ENCODE measurements at places on chromosomes 3 and 15.

GRCh38 chr3:8784676-8785435 is 15.4 kb upstream of the OXTR start:
- DNase-seq, result no peak

DNA sequence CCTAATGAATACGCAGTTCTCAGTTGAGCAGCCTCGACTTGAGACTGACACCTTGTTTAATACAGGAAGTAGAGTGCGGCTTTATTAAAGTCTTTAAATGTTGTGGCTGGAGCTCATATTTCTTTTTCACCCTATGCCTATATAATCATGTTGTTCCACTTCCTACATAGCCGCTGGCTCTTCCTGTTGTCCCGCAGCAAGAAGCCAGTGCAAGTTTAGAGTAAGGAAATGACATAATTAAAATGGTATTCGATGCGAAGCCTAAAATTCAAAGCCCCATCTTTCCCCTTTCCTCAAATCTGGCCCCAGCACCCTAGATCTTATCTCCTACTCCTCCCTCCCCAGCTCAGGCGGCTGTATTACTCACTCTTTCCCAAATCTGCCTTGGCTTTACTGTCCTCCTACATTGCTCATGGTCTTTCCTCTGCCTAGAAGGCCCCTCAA is 7.5 kb upstream of the PHLDB2 start:
- peak; percentile 89 for DNase-seq

DNA sequence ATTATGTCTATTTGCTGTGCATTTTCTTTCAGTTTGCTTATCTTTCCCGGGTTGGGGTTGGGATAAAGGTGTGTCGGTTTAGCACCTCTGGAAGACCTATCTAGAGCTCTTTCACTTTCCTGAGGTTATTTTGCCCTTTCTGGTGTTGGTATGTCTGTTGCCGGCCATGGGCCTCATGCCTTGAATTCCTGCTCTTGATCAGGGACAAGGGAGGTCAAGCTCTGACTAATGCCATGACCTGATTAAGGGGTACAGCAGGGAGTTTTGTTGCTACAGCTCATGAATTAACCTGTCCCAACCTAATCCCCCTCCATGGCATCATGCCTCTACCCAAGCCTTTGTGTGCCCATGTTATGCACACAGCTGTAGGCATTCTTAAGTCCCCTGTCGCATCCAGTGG is 70.5 kb upstream of the GOLGA6B start:
- peak; percentile 17 for DNase-seq

GRCh38 chr3:193987186-193987585 is 148.8 kb upstream of the HES1 start:
- DNase-seq, result peak; percentile 19

DNA sequence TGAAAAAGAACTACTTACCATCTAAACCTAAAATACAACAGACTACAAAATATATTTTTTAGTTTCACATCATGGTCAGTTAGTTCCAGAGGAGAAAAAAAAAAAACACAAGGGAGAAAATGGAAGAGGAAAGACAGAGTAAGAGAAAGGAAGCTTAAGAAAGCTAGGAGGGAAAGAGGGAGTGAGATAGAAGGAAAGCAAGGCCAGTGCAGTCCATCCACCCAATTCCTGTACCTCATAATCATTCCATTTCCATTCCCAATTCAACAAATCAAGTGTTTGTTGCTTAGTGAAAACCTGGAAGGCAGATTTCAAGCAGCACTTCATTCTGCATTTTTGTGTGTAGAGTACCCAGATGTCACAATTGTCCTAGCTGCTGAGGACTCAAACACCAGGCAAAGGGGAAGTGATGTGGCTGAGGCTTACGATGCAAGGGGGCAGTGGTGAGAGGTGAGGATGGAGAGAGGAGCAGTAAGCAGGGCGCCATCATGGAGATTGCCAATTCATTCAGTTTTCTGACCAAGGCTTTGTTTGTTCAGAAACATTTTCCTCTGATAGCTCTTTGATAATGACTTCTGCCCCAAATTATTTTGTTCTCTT is 83.6 kb upstream of the GSK3B start:
- peak; percentile 34 for DNase-seq

- DNase-seq, result peak; percentile 23
Observed at GRCh38 chr3:99781761-99782160, 35.9 kb upstream of the CMSS1 start.

- no peak for DNase-seq
Observed at GRCh38 chr3:157746391-157746790, 243.2 kb upstream of the VEPH1 start.

- no peak for DNase-seq
Observed at GRCh38 chr3:141969711-141970110, 93.3 kb downstream of the ATP1B3 start.

DNA sequence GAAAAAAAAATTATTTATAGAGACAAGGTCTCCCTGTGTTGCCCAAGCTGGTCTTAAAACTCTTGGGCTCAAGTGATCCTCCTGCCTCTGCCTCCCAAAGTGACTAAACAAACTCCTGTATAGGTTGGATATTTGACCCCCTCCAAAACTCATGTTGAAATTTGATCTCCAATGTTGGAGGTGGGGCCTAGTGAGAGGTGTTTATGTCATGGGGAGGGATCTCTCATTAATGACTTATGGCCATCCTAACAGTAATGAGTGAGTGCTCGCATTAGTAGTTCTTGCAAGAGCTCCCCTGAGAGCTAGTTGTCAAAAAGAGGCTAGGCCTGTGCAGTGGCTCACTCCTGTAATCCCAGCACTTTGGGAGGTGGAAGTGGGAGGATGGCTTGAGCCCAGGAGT is 141.2 kb downstream of the STT3B start:
- no peak for DNase-seq

DNA sequence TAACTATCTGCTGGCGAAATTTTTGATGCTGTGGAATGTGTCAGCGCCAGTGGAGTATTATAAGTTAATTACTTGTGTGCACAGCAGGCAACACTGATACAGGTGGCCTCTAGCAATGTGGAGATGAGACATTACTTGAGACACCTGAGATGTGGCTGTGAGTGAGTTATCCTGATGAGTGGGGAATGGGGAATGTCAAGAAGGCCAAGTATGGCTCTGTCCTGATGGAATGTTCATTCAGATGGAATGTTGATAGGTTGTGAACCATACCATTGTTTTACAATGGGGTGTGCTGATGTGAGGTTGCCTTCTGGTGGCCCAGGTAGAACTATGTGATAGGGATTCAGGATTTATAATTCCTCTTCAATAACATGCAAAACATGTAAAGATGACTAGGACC is 404.8 kb downstream of the PTPRG start:
- no peak for DNase-seq

GRCh38 chr15:42072141-42072685 is 22.1 kb downstream of the PLA2G4D start:
- no peak for DNase-seq

GRCh38 chr15:59711451-59712243 is 22.5 kb upstream of the BNIP2 start:
- DNase-seq, result no peak

DNA sequence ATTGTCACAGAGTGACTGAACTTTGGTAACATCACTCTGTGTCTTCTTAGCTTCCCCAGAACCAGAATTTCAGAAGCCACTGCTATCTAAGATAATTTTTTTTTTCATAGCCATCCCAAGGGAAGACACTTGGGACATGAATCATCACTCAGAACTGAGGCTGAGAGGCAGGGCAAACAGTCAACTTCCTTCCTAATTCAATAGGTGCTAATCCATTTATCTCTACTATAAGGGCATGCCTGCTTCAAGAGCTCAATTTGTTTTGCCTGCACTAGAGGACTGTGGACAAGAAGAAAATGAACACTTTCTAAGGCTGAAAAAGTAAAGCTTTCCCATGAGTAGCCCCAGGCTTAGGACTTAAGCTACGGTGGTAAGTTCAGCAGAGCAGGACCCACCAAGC is 56.7 kb upstream of the MYRIP start:
- peak; percentile 14 for DNase-seq

GRCh38 chr15:45314960-45315359 is 62.9 kb downstream of the SLC28A2 start:
- DNase-seq, result peak; percentile 13

GRCh38 chr3:128402998-128403397 is 63.7 kb downstream of the DNAJB8 start:
- no peak for DNase-seq

DNA sequence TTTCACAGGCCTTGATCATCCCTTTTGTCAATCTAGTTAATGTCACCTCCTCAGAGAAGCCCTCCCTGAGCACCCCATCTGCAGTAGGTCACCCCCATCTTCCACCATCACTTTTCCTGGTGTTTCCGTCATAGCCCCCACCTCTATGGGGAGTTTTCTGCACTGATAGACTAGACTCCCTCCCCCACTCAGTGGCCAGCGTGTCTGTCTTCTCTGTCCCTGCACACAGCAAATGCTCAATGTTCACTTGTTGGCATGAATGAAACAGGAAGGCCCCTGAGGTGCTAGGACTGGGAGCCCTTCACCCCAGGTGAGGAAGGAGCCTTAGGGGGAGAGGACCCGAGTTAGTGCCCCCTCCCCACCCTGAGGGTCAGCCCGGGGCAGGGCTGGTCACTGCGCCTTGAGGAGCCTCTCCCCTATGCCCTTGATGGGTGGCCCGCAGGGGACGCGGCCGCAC is 15.8 kb upstream of the FANCD2 start:
- no peak for DNase-seq

- DNase-seq, result no peak
Observed at GRCh38 chr3:115227461-115227860, 80.4 kb upstream of the ZBTB20 start.

- no peak for DNase-seq
Observed at GRCh38 chr15:34473840-34474239, 36.2 kb upstream of the GOLGA8A start.

DNA sequence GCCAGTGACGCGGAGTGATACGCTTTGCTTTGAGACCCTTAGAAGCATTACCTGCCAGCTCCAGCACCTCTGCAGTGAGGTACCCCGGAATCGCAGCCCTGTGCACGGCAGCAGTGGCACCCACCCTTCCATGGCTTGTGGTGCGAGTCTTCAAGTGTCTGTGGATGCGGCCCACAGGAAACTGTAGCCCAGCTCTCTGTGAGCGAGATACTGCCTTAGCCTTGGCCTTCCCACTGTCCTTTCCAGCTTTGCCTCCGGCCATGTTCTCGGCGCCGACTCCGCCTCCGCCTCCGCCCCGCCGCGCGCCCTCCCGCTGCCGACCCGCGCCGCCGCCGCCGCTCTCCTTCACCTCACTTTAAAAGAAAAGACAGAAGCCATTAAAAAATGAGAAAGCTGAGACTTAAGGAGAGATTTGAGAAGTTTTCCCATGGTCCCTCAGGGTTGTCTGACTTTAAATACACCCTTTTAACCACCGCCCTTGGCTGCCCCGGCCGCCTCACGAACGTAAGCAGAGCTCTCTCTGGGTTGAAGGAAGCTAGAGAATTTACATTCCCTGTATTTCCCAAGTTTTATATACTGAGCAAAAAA is 78.5 kb upstream of the FAM174B start:
- DNase-seq, result peak; percentile 39

DNA sequence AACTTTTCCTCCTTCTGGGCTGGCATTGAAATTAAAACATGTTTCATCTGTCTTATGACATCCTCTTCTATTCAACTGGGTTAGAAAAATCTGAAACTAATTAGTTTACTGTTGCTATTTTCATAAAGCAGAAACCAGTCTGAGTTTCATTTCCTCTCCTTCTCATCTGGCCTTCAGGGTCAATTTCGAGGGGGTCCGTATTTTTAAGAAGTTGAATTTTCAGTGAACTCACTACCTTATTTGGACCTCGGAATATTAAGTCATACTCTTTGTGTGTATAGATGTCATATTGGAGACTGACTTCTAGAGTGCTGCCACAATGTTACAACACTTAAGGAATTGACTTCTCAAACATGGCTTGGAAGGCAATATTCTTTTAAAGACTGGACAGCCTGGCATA is 485.9 kb downstream of the SQOR start:
- no peak for DNase-seq

- DNase-seq, result no peak
Observed at GRCh38 chr3:127974226-127974625, 59.2 kb downstream of the KBTBD12 start.

GRCh38 chr15:43518197-43518761 is 871 bp downstream of the MAP1A start:
- DNase-seq, result peak; percentile 22

GRCh38 chr3:98807561-98807960 is 44.4 kb downstream of the ST3GAL6 start:
- no peak for DNase-seq

- DNase-seq, result no peak
Observed at GRCh38 chr15:100189849-100190248, 151.9 kb downstream of the ADAMTS17 start.

GRCh38 chr15:83504365-83504764 is 57.2 kb downstream of the SH3GL3 start:
- no peak for DNase-seq

GRCh38 chr3:58386626-58387365 is 46.8 kb downstream of the PDHB start:
- peak; percentile 94 for DNase-seq

DNA sequence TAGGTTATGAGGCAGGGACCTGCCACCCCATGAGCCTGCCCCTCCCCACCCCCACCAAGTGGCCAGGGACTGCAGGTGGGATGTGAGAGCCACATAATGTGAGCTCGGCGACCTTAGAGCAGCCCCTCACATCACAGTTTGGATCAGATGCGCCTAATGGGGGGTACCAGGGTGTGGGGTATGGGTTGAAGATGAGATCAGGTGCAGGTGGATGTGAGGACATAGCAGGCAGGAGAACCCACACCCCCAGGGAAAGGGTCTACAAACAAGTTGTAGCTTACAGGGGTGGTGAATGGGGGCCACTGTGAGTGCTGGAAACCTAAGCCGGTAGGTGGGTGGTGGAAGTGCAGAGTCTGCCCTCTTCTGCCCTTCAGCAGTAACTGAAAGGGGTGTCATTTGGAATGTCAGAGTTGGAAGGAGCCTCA is 94.0 kb downstream of the CORO2B start:
- DNase-seq, result peak; percentile 26

- DNase-seq, result no peak
Observed at GRCh38 chr15:64314456-64314855, 41.5 kb downstream of the CSNK1G1 start.

- no peak for DNase-seq
Observed at GRCh38 chr3:15492847-15493360, 28.6 kb downstream of the COLQ start.

DNA sequence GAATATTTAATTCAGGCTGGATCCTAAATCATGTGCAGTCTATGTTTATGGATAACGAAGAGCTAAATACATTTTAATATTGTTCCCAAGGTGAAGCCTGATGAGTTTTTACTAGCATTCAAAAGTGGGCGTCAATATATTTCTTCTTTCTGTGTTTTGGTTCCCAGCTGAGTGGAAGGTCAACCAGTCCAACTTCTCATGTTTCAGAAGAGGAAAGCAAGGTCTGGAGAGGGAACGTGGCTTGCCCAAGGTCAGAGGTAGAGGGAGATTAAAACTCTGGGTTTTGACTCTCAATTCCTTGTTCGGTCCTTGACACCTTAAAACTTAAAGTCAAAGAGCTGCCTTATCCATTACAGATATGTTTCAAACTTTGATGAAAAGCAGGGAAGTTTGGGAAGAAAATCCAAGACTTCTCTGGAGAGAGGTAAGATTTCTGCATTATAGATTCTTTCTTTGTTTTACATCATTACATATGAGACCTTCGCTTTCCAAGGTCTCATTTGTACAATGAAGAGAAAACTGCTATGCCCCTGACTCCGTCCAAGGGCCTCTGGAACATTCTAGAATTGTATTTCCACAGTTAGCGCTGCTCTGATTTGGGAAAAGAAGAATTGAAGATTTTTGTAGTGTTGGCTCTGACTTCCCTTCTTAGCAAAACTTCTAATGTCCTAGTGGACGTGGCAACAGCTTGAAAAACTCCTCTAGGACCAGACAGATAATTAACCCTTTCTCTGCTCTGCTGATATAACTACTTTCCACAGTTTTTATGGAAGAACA is 57.7 kb upstream of the HES1 start:
- no peak for DNase-seq

Data from fibroblast of pulmonary artery (primary cell).